Stimulated activated CD4-positive, alpha-beta T cell treated with anti-CD3 and anti-CD28 coated beads, Interleukin-15, amount 100 ng/mL, for 24 hours (primary cell): ENCODE measurements at places on chromosomes 12 and 14.

DNA sequence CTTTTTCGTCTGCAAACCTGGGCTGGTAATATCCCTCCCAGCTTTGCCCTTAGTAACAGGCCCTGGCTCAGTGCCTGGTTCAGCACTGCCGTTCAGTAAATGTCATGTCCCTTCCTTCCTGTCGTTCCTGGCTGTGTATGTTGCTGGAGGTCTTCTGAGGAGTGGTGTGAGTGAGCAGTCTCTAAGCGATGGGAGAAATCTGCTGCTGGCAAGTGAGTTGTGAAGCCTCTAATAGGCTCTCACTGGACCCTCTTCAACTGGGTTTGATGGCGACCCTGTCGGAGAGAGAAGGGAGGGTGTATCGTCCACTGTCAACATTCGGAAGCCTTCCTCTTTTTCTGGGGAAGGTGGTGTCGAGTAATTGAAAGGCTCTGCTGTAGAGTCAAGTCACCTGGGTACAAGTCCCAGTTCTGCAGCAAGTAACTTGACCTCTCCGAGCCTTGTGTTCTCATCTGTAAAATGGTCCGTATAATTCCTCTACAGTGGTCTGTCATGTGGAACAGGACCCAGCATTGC is 62.8 kb downstream of the HRK start:
- peak; percentile 14 for DNase-seq

GRCh38 chr12:120132054-120132836 is 15.7 kb upstream of the RAB35 start:
- no peak for DNase-seq

- no peak for DNase-seq
These were observed 25.5 kb downstream of the ZNF664 start for GRCh38 chr12:123998344-123998990.

DNA sequence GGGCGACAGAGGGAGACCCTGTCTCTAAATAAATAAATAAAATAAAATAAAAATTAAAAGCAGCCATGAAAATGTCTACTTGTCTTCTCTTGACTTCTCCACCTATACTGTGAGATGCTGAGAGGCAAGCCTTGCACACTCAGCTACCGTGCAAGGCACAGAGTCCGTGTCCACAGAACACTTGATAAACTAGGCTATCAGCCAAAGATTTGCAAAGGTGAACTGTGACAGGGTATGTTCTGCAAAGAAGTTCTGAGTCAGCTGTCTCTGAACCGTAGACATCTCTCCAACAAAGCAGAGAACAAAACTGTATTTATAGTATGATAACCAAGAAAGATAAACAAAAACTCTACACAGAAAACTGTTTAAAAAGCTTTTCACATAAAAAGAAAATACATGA is 35.5 kb downstream of the STXBP6 start:
- no peak for DNase-seq

DNA sequence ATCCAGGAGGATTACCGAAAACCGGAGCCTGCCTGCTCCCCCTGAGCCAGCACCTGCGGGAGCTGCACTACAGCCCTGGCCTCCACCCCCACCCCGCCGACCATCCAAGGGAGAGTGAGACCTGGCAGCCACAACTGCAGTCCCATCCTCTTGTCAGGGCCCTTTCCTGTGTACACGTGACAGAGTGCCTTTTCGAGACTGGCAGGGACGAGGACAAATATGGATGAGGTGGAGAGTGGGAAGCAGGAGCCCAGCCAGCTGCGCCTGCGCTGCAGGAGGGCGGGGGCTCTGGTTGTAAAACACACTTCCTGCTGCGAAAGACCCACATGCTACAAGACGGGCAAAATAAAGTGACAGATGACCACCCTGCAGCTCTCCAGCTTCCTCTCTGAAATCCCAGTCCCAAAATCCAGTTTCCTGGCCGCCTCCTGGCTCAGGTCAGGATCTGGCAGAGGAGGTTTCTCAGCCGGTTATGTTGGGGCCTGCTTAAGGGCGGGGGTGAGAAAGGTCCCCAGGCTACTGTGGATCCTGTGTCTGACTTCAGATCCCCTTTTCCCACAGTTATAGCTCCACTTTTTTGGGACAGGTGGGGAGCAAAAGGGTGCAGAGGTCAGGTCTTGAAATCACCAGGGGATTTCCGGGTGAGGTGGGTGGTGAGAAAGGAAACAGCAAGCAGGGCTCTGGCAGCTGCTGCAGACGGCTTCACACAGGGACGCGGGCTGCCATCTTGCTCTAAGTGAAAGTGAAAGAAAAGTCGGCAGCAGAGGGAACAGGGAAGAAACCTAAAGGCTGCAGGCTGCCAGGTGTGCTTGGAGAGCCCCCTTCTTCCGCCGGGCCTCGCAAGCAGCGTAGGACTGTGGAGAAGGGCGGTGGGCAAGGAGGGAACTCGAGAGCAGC is at the start of gene TAPBPL:
TSS of gene TAPBPL (plus strand) at position 695 of the 897 bp plus-strand sequence. CDS start 207 bp downstream, outside the sequence.
- peak; percentile 84 for DNase-seq

DNA sequence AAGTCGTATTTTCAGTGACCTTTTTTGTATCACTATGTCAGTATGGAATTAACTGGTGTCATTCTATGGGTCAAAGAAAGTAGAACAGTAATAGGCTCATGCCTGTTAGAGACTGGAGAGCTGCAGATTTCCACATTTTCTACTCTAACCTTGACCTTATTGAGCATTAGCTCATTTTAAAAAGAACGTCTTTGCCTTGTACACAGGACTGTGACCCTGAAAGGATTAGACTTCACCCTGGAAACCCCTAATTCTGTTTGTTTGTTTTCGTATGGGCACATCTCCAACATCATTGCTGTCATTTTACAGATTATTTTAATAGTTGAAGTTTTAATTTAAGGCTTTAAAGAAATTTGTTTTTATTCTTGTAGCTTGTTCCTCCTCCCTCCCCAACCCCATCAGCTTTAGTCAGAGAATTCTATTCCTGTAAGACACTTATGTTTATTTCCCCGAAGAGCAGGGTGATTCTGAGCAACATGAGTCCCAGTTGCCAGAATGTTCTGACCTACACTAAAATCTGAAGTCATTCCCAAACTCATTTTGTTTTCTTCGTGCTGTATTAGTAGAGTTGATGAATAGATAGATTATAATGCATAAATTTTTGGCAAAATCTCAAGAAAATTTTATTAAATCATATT is 451.3 kb downstream of the FOXG1 start:
- no peak for DNase-seq

- no peak for DNase-seq
These were observed 188.8 kb downstream of the STXBP6 start for GRCh38 chr14:24861083-24861630.

DNA sequence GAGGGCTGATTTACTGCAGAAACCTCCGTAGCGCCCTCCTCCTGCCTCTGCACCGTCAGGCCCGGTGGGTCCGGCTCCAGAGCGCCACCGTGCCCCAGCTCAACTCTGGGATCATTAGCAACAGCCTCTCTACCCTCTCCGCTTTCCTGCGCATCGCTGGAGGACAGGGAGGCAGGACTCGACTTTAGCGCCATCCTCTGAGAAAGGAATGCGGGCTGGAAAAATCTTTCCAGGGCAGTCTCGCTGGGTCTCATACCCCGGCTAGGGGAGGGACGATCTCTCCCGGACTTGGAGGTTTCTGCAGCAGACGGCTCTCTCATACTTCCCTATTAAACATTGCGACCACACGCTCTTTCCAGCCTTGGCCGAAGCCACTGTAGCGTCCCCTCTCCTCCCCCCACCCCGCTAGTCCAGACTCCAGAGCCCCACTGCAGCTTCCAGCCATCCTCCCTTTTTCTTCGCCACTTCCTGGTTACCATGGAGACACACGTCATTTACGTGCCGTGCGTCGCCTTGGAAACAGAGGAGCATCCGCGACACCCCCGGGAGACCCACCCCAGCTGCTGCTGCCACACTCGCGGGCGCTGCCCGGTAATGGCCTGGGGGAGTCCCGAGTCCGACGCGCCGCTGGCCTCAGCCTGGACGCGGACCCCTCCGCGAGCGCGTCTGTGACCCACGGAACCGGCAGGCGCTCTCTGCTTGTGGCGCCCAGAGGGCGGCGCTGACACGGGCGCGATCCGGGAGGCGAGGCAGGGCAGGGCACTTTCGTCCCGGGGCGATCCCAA is at the start of gene CCDC184:
TSS of gene CCDC184 (plus strand) at position 554 of the 785 bp plus-strand sequence. CDS start 479 bp downstream, outside the sequence.
- DNase-seq, result peak; percentile 77

- DNase-seq, result no peak
These were observed 10.1 kb upstream of the SLC35F4 start for GRCh38 chr14:57875985-57876384.

DNA sequence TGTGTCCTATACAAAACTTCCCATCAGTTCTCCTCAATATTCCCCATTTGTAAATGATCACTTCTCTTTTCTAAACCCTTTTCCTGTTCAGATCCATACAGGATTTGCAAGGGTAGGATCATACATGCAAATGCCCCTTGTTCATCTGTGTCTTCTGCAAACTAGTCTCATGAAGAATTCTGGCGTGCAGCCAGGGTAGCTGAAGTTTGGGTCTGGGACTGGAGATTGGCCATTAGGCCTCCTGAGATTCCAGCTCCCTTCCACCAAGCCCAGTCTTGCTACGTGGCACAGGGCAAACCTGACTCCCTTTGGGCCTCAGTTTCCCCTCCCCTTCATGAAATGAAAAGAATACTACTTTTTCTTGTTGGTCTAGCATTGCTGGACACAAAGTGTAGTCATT is 11.3 kb downstream of the C3AR1 start:
- no peak for DNase-seq

DNA sequence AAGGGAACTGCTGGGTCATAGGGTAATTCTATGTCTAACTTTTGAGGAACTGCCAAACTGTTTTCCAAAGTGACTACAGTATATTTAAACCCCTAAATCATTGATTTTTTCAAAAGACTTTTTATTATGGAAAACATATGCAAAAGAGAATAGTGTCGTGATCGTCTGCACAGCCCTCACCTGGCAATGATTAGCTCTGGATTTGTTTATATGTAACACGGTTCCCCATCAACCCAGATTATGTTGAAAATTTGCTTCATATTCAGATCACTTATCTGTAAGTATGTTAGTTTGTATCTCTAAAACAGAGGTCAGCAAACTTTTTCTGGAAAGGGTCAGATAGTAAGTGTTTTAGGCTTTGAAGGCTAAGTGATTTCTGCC is 52.7 kb downstream of the CCDC92 start:
- DNase-seq, result no peak

GRCh38 chr12:113242026-113242418 is 20.8 kb downstream of the TPCN1 start:
- no peak for DNase-seq

DNA sequence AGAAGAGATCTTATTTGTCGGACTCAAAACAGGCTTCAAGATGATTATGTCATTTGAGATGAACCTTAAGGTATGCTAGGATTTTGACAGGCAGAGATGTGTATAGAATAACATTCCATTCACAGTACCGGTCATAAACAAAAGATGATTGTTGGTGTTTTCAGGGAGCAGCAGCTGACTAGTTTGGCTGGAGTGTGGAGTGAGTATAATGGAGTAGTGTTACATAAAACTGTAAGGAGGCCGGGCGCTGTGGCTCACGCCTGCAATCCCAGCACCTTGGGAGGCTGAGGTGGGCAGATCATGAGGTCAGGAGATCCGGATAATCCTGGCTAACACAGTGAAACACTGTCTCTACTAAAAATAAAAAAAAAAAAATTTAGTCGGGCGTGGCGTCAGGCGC is 23.9 kb downstream of the SERPINA10 start:
- DNase-seq, result no peak

- no peak for DNase-seq
These were observed 16.1 kb downstream of the EML1 start for GRCh38 chr14:99809360-99809759.

- DNase-seq, result no peak
These were observed 289.8 kb downstream of the RGS6 start for GRCh38 chr14:72222046-72222445.

DNA sequence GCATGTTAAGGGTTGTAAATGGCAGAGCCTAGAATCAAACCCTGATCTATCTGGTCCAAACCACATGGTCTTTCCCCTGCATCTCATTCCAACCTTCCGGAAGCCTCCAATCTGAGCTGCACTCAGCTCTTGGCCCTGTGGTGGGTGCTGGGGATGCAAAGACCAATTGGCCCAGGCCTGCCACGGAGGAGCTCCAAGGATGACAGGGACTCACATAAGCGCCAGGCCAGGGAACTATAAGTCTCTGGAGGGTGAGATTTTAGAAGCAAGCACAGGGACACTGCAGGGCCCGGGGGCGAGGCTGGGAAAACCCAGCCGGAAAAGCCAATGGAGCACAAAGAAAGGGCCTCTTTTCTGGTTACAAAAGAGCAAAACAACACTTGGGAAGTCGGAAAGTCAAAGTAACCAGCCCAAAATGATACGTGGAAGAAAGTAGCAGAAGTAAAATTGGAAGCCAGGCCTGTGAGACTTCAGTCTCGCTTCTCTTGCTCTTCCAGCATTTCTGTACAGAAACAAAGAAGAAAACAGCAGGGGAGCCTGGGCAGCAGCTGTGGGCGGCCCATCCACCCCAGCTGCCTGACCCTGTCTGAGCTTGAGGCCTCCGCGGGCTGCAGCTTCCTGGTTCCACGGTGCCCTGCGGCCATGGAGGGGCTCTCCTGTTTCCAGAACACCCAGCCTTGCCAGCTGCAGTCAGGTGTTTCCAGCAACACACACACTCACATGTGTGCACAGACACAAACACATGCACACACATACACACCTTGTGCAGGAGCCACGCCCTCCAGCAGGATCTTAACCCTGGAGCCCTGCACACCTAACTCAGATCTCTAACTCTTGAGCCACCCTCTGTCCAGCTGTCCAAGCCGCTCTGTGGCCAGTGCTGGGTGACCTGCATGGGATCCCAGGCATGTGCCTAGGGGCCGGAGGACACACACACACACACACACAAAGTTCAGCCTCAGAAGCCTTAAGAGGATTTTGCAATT is 178.2 kb downstream of the BCL11B start:
- DNase-seq, result no peak

DNA sequence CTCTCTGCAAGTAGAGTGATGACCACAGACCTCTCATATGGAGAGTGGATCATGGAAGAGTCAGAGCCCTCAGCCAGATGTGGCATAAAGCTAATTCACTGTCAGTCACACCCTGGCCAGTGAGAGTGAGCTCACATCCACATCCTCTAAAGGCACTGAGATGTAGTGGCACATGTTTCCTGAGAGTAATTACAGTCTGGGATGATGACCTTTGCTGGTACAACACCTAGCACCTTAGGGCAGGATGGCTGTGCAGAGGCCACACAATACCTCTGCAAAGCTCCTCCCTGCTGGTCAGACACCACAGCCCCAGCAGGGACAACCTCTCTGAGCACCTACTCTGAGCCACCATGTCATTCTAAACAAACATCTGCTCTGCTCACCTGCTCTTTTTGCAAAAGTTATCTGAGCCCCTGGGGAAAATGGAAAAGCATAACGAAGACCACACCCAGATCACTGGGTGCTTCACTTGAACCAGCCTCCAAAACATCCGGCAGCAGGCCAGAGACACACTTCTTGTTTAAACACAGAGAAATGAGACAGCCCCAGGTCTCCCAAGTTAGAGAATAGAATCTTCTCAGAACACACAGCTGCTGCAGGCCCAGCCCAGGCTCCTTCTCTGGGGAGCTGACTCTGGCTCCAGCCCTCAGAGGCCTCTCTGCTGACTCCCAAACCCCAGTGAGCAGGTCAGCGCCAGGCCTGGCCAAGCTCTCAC is 30.3 kb downstream of the PITPNM2 start:
- DNase-seq, result peak; percentile 34

GRCh38 chr14:92668276-92668973 is 80.0 kb downstream of the LGMN start:
- DNase-seq, result peak; percentile 55

GRCh38 chr12:31406345-31406744 is 80.4 kb upstream of the SINHCAF start:
- no peak for DNase-seq
